ENCODE measurements at places on chromosomes 1 and 21.

DNA sequence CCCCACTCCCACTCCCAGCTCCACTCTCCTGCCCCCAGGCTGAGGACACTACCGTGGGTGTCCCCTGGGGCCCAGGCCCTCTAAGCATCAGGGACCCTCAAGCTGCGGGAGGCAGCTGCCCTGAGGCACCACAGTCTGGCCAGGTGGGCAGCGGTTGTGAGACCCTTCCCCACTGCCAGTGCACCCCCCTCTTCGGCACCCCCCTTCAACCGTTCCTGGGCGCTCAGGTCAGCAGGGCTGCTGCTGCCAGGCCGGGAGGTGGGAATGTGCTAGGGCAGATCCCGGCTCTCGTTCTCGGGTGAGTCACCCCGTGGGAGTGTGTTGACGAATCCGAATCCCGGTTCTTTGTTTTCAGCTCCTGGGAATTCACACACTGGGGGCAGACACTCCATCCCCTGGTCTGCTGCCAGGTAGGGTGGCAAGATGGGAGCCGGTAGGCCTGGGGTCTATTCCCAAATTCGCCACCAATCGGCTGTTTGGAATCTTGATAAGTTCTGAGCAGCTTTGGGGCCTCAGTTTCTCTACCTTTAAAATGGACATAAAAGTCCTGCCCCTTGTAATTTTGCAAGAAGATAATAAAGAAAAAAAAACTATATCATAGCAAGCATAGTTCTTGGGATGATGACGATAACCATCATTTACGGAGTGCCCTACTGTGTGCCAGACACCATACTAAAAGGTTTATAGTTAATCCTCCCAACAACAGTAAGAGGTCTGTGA lies 28.5 kb upstream of the CASZ1 start:
- H3K36me3 ChIP-seq, result no peaks in the 10 kb centered on the region
- no peak overlapping the region for H3K4me3 ChIP-seq
- H3K27ac ChIP-seq, result no peak overlapping the region
- H3K4me1 ChIP-seq, result no peaks in the 10 kb centered on the region
- no peak for DNase-seq
- peaks cover 13% of the 10 kb centered on the region for H3K27me3 ChIP-seq

- DNase-seq, result no peak
- H3K4me3 ChIP-seq, result no peak overlapping the region
- no peaks in the 10 kb centered on the region for H3K4me1 ChIP-seq
- H3K27ac ChIP-seq, result no peak overlapping the region
- H3K27me3 ChIP-seq, result no peaks in the 10 kb centered on the region
These were observed 2225.7 kb downstream of the NCAM2 start for GRCh38 chr21:23223882-23224281.

- DNase-seq, result no peak
- H3K4me1 ChIP-seq, result no peaks in the 10 kb centered on the region
- H3K4me3 ChIP-seq, result no peak overlapping the region
- H3K27me3 ChIP-seq, result no peaks in the 10 kb centered on the region
These were observed 4.8 kb downstream of the REG4 start for GRCh38 chr1:119806489-119806888.

GRCh38 chr1:223811634-223812101 lies 34.1 kb downstream of the TP53BP2 start:
- no peaks in the 10 kb centered on the region for H3K4me1 ChIP-seq
- DNase-seq, result no peak
- peaks cover 2% of the 10 kb centered on the region for H3K36me3 ChIP-seq
- H3K27ac ChIP-seq, result no peak overlapping the region
- no peak overlapping the region for H3K4me3 ChIP-seq

DNA sequence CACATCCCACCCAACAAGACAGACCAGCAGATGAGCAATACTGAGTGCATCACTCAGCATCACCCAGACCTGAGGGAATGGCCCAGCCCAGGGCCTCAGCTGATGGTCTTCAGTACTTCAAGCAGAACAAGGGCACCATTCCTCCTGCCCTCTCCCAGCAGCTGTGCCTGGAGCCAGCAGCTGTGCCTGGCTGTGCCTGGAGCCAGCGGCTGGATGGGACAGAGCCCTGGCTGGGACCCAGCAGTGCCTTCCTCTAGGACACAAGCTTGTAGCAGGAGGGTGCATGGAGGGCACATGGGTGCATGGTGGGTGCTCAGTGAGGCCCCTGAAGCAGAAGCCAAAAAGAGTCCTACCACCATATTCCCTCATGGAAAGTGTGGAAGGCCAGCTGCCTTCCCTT lies 583.8 kb downstream of the NPHP4 start:
- H3K27ac ChIP-seq, result no peak overlapping the region
- no peak overlapping the region for H3K4me3 ChIP-seq
- H3K36me3 ChIP-seq, result no peaks in the 10 kb centered on the region
- no peaks in the 10 kb centered on the region for H3K27me3 ChIP-seq
- no peaks in the 10 kb centered on the region for H3K4me1 ChIP-seq

DNA sequence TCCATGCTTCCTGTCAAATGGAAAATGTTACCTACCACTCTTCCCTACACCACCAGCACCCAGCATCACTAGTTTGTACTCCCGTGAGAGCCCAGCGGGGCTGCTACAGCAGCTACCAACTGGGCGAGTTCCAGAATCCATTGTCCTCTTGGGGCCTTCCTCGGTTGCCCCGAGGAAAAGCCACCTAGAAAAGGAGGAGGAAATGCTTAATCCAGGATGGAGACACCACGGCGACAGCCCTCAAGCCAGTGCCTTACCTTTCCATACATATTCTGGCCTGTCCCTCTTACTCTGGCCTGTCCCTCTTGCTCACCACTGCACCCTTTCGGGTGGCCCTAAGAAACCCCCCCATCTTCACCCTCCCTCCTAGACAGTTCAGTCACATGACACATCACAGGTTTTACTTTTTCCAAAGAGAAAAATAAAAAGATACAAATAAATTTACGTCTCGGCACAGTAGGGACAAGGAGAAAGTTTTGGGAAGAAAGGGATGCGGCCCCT lies 478 bp downstream of the RIT1 start:
- peak overlapping the region; percentile 90 for H3K27ac ChIP-seq
- peaks cover 7% of the 10 kb centered on the region for H3K4me1 ChIP-seq
- H3K27me3 ChIP-seq, result no peaks in the 10 kb centered on the region
- peak; percentile 28 for DNase-seq

- H3K4me3 ChIP-seq, result no peak overlapping the region
- no peak for DNase-seq
- H3K36me3 ChIP-seq, result no peaks in the 10 kb centered on the region
- no peaks in the 10 kb centered on the region for H3K27me3 ChIP-seq
These were observed 79.4 kb downstream of the S1PR1 start for GRCh38 chr1:101316256-101316655.

DNA sequence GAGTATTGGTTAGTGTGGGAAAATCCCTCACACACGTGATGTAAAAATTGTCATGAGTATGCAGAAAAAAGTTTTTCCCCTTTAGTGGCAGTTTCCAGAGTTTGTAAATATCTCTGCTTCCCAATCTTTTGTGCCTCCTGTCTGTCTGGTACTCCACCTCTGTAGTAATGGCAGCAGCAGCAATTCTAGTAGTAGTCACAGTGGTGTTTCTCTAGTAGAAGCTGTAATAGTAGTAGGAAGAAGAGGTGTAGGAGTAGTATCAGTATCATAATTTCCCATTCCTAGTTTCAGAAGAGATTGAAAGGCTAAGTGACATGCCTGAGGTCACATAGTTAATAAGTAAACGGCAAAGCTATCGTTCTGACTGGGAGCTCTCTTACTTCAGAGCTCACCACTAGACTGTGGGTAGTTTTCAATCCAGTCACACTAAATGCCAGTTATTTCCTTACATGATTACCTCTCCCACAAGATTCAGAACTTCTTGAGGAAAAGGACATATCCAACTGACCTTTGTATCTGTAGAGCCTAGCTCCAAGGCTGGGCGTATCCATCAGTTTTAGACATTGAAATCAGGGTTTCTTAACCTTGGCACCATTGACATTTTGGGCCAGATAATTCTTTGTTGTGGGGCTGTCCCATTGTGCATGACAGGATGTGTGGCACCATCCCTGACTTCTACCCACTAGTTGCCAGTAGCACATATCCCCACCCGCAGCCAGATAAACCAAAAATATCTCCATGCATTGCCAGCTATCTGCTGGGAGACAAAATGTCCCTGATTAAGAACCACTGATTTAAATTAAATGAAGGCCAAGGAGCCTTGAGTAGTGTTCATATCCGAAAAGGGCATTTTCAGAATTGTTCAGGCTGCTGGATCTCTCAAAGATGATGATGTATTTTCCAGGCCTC lies 135.9 kb downstream of the FGGY start:
- no peaks in the 10 kb centered on the region for H3K27me3 ChIP-seq
- H3K36me3 ChIP-seq, result no peaks in the 10 kb centered on the region
- H3K27ac ChIP-seq, result peak overlapping the region; percentile 76

- H3K36me3 ChIP-seq, result no peaks in the 10 kb centered on the region
- no peaks in the 10 kb centered on the region for H3K27me3 ChIP-seq
- no peak overlapping the region for H3K4me3 ChIP-seq
- no peaks in the 10 kb centered on the region for H3K4me1 ChIP-seq
- no peak overlapping the region for H3K27ac ChIP-seq
These were observed 72.4 kb downstream of the SEC16B start for GRCh38 chr1:177897281-177897997.

DNA sequence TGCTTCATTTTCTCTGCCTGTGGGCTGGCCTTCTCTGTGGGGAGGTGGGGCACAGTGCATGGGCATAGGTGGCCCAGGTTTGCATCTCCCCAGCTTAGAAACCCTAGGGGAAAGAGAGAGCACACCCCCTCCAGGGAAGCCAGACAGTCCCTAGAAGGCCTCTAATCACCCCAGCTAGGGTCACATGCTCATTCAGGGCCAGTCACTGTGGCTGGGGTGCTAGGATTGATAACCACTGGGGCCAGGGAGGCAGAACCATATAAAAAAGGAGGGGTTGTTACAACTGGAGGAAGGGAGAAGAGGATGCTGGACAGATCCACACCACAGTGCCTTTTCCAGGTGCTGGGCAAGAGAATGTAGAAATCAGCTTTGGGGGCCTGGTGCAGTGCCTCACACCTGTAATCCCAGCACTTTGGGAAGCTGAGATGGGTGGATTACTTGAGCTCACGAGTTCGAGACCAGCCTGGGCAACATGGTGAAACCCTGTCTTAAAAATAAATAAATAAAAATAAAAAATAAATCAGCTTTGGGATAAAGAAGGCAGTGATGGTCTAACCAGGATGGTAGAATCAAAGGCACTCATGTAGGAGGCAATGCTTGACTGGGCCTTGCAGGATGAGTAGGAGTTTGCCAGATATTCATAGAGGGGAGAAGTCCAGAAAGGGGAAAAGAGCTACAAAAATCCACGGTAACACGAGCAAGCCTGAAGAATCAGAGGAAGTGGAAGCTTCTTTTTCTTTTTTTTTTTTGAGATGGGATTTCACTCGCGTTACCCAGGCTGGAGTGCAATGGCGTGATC lies 19.5 kb downstream of the FBLIM1 start:
- no peaks in the 10 kb centered on the region for H3K27me3 ChIP-seq
- H3K4me1 ChIP-seq, result no peaks in the 10 kb centered on the region
- no peak overlapping the region for H3K27ac ChIP-seq
- no peaks in the 10 kb centered on the region for H3K36me3 ChIP-seq
- DNase-seq, result no peak

- peaks cover 19% of the 10 kb centered on the region for H3K36me3 ChIP-seq
- no peak for DNase-seq
- H3K4me1 ChIP-seq, result no peaks in the 10 kb centered on the region
- no peaks in the 10 kb centered on the region for H3K27me3 ChIP-seq
These were observed 30.6 kb downstream of the LDLRAD2 start for GRCh38 chr1:21842606-21843162.

- no peak overlapping the region for H3K4me3 ChIP-seq
- no peaks in the 10 kb centered on the region for H3K36me3 ChIP-seq
- no peak for DNase-seq
- no peaks in the 10 kb centered on the region for H3K4me1 ChIP-seq
- no peaks in the 10 kb centered on the region for H3K27me3 ChIP-seq
These were observed 271.3 kb upstream of the RGS18 start for GRCh38 chr1:191886977-191887376.

GRCh38 chr1:98048244-98048643 lies 127.4 kb upstream of the DPYD start:
- no peaks in the 10 kb centered on the region for H3K36me3 ChIP-seq
- peaks cover 9% of the 10 kb centered on the region for H3K4me1 ChIP-seq
- no peak overlapping the region for H3K4me3 ChIP-seq
- DNase-seq, result peak; percentile 92
- H3K27me3 ChIP-seq, result peaks cover 45% of the 10 kb centered on the region

- no peaks in the 10 kb centered on the region for H3K4me1 ChIP-seq
- no peaks in the 10 kb centered on the region for H3K36me3 ChIP-seq
- no peak overlapping the region for H3K4me3 ChIP-seq
- DNase-seq, result no peak
These were observed 916.2 kb upstream of the B3GALT2 start for GRCh38 chr1:194102607-194103006.

DNA sequence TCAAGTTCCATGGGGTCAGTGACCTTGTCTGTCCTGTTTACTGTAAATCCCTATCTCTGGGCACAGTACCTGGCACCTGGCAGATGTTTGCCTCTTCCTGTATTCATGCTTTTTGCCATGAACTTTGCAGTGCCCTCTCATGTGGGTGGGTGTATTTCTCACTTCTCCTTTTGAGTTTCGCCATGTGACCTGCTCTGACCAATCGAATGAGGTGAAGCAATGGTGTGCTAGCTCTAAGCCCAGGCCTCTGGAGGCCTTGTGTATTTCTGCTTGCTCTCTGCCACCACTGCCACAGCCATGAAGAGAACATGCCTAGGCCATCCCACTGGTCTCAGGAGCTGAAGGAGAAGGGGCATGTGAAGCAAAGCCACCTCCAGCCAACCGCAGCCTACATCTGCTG lies 185.5 kb upstream of the ZC3H12A start:
- H3K27ac ChIP-seq, result no peak overlapping the region
- H3K27me3 ChIP-seq, result no peaks in the 10 kb centered on the region
- no peaks in the 10 kb centered on the region for H3K36me3 ChIP-seq
- H3K4me3 ChIP-seq, result no peak overlapping the region
- no peak for DNase-seq

- no peaks in the 10 kb centered on the region for H3K27me3 ChIP-seq
- H3K36me3 ChIP-seq, result no peaks in the 10 kb centered on the region
- no peak overlapping the region for H3K4me3 ChIP-seq
- H3K4me1 ChIP-seq, result no peaks in the 10 kb centered on the region
- no peak for DNase-seq
- no peak overlapping the region for H3K27ac ChIP-seq
These were observed 278.5 kb downstream of the MATN1 start for GRCh38 chr1:30444850-30445249.

DNA sequence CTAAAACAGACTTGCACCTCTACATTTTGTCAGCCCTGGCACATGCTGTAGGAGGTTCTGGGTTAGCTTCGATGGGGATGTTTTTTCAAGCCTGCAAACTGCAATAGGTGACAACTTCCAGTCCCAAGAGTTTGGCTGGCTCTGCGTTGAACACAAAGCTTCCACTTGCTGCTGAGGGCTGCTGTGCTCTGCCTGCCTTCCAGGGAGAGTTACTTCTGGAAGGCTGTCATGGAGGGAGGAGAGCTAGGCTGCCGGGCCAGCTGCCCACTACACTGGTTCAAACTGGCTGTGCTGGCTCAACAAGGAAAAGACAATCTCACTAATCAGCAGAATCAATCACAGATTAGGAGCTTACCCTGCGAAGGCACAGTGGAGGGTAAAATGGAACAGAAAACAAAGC lies 46.7 kb upstream of the PPP2R5A start:
- peaks cover 21% of the 10 kb centered on the region for H3K4me1 ChIP-seq
- no peaks in the 10 kb centered on the region for H3K27me3 ChIP-seq
- no peaks in the 10 kb centered on the region for H3K36me3 ChIP-seq
- no peak for DNase-seq
- H3K4me3 ChIP-seq, result no peak overlapping the region

GRCh38 chr1:29876902-29877301 lies 640.6 kb downstream of the PTPRU start:
- H3K27me3 ChIP-seq, result no peaks in the 10 kb centered on the region
- no peak for DNase-seq
- H3K36me3 ChIP-seq, result no peaks in the 10 kb centered on the region
- no peak overlapping the region for H3K4me3 ChIP-seq
- no peaks in the 10 kb centered on the region for H3K4me1 ChIP-seq
- H3K27ac ChIP-seq, result no peak overlapping the region
